ENCODE measurements at places on chromosomes 11 and 22.

GRCh38 chr11:129644326-129644725 lies 171.3 kb upstream of the TMEM45B start:
- no peak for DNase-seq

GRCh38 chr22:40450616-40451015 lies 80.2 kb downstream of the SGSM3 start:
- no peak for DNase-seq

GRCh38 chr11:69234740-69235710 lies 58.9 kb upstream of the MYEOV start:
- DNase-seq, result no peak

GRCh38 chr22:26489447-26490036 lies 5.9 kb downstream of the SRRD start:
- DNase-seq, result no peak

DNA sequence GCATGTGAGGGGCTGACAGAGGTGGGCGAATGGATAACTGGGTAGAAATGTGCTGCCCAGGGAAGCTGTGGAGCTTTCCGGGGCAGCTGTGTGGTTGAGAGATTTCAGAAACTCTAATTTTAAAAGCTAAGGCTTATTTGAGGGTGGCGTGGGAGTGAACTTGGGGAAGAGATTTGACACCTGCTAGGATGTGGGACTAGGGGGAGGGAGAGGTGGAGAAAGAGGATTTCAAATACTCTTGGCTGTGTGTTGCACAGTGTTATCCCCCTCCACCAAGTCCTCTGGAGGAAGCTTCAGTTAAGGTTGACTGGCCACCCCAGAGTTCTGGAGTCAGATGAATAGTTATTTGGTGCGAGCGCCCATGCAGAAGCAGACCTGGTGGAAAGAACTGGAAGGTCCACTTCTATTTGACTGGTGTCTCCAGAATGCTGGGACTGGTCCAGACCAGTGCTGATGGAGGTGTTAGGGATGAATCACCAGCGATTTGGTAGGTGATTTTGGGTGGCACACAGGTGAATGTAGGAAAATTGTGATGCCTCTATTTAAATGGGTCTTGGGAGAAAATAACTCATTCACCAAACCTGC lies 72.8 kb upstream of the ALX4 start:
- no peak for DNase-seq

GRCh38 chr11:86069408-86070101 lies 671 bp upstream of the PICALM start:
- DNase-seq, result no peak

- no peak for DNase-seq
These were observed at the start of gene SCN3B for GRCh38 chr11:123654566-123655081. SCN3B (minus strand) TSS chr11:123654624; CDS start chr11:123653801, 823 bp downstream.

GRCh38 chr11:32962016-32962415 lies 53.7 kb upstream of the DEPDC7 start:
- no peak for DNase-seq

GRCh38 chr11:108586600-108586999 lies 7.0 kb downstream of the EXPH5 start:
- DNase-seq, result no peak

DNA sequence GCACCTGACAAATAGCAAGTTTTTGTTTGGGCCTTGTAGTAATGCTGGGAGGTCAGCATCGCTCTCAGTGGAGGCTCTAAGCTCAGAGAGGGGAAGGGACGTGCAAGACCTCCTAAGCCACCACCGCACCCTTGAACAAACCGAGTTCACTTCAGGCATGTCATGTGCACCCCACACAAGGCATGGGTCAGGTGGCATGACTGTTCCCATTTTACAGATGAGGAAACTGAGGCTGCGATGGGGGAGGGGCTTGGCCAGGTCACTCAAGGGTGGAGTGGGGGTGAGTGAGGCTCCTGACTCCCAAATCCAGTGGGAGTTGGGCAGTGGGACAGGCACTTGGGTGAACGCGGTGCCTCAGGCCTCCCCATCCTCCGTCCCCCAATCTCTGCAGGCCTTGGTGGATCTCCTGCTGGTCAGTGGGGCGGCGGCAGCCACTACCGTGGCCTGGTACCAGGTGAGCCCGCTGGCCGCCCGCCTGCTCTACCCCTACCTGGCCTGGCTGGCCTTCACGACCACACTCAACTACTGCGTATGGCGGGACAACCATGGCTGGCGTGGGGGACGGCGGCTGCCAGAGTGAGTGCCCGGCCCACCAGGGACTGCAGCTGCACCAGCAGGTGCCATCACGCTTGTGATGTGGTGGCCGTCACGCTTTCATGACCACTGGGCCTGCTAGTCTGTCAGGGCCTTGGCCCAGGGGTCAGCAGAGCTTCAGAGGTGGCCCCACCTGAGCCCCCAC lies 11.2 kb downstream of the TSPO start:
- DNase-seq, result no peak

DNA sequence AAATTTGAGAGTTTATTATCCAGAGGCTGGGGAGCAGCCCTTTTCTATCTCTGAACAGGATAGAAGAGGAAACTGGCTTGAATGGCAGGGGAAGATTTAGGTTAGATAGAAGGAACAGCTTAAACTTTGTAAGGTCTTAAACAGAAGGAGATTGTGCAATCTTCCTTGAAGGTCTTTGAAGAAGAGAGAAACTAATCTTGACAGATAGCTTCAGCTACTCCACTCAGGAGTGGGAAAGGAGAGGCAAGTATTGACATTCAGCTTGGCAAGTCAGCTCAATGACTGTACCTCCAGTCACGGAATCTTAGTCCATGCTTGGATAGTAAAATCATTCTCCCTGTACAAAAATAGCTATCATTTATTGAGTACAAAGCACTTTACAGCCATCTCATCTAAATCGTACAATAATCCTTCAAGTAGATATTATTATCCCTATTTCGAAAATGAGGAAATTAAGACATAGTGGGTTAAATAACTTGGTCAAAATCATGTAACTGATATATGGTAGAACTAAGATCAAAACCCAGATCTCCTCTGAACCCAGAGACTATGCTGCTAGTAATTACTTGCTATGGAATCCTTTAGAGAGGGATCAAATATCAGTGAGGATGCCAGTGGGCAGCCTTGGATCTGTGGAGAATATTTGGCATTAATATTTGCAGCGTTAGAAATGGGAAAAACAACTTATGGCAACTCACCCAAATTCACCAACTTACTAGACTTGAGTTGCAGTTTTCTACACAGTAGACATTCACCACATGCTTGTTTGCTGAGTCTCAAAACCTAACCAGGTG lies 14.6 kb downstream of the C11orf97 start:
- no peak for DNase-seq

- DNase-seq, result no peak
These were observed 23.7 kb downstream of the WBP2NL start for GRCh38 chr22:42022162-42022847.

DNA sequence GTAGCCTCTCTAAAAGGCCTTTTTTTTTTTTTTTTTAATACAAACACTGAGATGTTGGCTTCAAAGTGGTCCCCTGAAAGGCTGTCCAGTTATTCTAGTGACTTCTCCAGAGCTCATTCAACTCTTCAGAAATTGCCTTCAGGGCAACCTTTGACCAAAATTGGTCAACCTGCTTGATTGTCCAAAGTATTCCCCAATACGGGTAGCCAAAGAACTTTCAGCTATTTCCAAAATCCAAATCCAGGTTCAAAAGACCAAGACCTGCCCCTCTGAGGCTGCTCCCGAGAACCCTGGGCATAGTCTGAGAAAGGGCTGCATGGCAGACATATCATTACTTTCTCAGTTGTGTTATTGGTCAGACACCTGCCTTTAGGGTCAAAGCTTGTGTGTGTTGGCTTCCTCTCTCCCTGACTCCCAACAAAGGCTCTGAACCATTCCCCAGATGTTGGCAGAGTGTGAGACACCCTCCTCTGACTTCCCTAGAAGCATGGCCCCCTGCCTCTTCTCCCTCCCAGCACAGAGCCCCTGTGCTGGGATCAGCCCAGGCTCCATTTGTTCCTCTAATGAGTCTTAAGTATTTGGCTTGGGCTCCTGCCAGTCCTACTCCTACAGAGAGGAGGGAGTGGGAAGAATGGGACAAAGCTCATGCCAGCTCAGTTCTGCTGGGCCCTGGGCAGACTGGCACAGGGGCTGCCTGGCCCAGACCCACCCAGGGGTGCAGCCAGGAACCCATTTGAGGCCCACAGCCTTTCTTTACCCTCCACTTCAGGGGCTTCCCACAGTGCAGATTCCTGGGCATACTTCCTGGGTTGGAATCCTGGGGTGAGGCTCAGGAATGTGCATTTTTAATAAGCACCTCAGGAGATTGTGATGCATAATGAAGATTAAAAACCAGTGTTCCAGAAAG lies 30.3 kb downstream of the TNKS1BP1 start:
- no peak for DNase-seq

DNA sequence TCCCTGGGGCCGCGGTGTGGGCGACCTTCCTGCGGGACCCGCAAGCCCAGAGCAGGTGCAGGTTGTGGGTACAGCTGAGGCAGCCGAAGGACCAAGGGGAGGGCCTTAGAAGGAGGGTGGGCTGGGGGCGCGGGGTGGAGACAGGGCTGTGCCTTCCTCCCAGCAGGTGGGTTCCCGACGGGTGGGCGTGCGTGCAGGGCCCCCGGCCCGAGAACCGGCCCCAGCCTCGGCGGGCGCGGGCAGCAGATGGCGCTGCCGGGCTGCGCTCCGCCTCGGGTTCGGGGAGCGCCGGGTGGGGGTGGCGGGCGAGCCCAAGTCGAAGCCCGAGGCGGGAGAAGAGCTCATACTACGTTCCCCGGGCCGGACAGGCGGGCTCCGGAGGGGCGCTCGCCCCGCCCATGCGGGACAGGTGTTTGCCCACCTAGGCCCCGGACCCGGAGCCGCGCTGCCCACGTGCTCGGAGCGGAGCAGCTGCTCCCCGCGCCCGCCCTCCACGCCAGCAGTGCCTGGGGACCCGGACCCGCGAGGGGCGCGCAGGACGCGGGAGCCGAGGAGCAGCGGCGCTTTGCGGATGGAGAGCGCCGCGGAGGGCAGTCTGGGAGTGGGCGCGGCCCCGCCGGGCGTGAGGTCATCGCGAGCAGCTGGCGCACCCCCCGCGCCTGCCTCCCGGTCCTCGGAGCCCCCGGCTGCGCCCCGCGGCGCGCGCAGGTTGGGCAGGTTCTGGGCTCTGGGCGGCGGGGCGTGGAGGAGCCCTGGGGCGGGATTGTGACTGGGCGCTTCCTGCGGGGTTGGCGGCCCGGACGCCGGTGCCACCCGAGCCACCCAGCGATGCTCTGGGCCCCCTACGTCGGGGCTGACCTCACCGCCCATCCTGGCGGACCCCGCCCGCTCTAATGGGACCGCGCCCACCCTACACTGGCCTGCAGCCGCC lies 25.3 kb downstream of the DUSP8 start:
- DNase-seq, result peak; percentile 65

GRCh38 chr11:76566811-76567210 lies 103.7 kb downstream of the LRRC32 start:
- no peak for DNase-seq

GRCh38 chr11:111367411-111368284 lies 11.4 kb downstream of the POU2AF1 start:
- no peak for DNase-seq

- DNase-seq, result no peak
These were observed 6.1 kb downstream of the DHCR7 start for GRCh38 chr11:71442123-71442522.

DNA sequence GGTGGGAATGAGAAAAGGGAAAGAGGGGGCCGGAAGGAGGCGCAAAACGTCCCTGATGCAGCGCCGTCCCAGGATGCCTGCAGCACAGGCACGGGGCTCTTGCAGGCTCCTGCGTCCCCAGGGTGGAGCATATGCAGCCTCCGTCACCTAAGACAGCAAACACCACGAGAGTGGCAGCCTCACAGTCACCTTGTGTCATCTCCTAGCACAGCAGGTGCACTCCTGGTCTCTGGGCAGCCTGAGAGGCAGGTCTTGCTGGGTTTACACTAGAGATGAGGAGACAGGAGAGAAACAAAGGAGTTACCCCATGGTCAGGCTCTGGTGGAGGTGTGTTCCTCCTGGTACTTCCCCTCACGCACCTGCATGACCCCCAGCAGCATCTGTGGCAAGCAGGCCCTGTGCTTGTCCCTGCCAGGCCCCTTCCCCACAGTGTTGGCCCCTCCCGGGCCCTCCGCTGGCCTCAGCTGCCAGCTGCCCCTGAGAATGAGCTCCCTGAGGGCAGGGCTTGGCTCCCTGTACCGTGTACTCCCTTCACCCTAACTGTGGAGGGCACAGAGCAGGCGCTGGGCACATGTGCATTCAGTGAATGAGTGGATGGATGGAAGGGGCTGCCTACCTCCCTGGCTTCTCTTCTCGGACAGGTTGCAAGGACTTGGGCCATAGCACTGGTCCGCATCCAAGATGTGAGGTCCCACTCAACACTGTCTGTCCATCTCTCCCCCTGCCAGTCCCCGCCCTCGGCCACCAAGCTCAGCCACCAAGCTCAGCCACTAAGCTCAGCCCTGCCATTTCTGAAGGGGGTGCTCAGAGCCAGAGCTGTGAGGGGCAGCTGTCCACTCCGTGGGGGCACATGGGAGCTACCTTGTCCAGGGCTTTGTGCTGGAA lies 988.6 kb downstream of the BRD1 start:
- DNase-seq, result no peak

- no peak for DNase-seq
These were observed 23.0 kb downstream of the CRKL start for GRCh38 chr22:20940186-20940651.

- DNase-seq, result no peak
These were observed 3.8 kb upstream of the PKP3 start for GRCh38 chr11:390175-390574.

- DNase-seq, result no peak
These were observed 1.4 kb downstream of the TRIM34 start for GRCh38 chr11:5626196-5626595.

DNA sequence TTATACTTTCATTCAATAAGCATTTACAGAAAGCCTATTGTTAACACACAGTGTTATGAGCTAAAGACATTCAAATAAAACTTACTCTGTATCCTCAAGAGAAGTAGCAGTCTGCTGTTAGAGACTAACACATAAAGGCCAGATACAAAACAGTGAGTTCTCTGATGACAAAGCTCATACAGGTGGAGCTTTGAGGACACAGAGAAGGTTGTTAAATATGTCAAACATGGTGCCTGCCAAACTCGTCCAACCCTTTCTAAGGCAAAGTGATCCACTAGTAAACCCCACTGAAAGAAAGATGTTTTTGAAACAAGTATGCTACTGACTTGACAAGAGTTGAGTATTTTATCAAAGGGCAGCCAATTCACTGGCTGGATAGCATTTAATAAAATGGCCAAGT lies 70.1 kb downstream of the C2CD3 start:
- no peak for DNase-seq

DNA sequence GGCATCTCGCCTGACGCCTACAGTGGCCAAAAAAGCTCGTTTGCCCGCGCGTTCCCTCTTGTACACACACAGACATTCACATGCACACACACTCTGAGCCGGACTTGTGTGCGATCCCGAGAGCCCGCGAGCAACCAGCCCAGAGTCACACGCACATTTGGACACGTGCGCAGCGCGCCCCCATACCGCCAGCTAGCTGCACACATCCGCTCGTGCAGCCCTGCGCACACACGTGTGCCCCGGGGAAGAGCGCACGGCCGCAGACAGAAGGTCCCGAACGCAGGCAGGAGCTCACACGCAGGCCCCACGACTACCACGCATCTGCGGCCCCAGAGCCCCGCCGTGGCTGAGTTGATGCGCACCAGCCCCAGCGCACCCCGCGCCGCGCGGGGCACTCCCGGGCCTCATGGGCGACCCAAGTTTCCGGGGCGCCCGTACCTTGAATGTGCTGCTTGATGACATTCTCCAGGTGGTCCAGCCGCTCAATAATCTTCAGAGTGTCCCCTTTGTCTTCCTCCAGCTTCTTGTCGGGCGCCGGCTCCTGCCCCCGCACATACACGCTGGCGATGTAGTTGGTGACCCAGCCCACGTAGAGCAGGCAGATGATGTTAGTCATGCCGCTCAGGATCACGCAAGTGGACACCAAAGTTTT lies 758 bp downstream of the GALNT18 start:
- DNase-seq, result no peak
